Activated CD8-positive, alpha-beta memory T cell treated with anti-CD3 and anti-CD28 coated beads, Interleukin-2, amount 50 U/mL, for 48 hours (primary cell): ENCODE measurements at places on chromosomes 16 and 17.

DNA sequence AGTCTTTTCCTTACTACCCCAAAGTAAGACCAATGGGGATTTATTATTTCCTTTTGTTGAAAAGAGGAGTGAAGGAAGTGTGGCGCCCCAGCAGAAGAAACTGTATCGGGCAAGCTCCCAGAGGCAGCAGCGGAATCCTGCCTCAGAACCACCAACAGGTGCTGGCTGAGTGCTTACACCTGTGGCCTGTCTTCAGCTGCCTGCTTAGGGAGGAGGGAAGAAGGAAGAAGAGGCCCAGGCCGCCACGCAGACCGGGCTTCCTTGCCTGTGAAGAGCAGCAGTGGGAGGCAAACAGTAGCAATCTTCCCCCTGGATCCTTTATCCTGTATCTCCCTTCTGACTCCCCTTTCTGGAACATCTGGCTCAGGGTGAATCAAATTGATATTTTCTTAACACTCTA is 134.7 kb downstream of the AATF start:
- no peak for DNase-seq

DNA sequence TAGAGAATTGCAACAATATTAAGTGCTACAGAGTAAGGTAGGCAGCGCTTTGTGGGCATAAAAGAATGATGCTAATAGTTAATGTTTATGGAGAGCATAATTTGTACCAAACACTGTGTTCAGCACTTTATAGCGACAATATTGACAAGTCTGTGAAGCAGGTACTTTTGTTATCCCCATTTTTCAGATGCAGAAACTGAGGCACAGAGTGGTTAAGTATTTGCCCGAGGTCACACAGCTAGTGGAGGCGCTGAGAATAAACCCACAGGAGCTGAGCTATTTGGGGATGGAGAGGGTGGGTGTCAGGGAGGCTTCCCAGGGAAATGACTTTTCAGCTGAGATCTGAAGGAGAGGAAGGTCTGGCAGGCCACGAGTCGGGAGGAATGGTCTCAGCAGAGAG is 39.4 kb downstream of the TMEM186 start:
- no peak for DNase-seq

DNA sequence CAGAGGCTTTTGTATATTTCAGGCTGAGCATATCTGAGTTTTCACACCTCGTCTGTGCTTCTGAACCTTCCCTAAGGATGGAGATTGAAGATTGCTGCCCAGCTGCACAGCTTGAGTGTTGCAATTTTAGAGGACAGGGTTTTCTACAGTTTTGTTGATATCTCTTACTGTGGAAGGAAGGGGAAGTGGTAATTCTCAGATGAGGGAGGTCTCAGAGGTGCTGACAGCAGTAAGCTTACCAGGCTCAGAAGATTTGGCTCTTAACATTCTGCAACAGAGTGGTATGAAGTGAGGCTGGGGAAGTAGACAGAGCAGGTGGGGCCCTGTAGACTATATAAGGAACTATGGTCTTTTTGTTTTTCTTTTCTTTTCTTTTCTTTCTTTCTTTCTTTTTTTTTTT is 45.8 kb upstream of the ARHGAP17 start:
- no peak for DNase-seq

GRCh38 chr17:81387100-81388090 is 7.9 kb upstream of the BAHCC1 start:
- DNase-seq = peak; percentile 74

- DNase-seq = no peak
Observed at GRCh38 chr17:6278376-6278775, 156.5 kb downstream of the AIPL1 start.

GRCh38 chr17:34300652-34301370 is 15.3 kb downstream of the CCL11 start:
- DNase-seq = no peak

- DNase-seq = no peak
Observed at GRCh38 chr17:64386412-64387144, 4.1 kb downstream of the PECAM1 start.

DNA sequence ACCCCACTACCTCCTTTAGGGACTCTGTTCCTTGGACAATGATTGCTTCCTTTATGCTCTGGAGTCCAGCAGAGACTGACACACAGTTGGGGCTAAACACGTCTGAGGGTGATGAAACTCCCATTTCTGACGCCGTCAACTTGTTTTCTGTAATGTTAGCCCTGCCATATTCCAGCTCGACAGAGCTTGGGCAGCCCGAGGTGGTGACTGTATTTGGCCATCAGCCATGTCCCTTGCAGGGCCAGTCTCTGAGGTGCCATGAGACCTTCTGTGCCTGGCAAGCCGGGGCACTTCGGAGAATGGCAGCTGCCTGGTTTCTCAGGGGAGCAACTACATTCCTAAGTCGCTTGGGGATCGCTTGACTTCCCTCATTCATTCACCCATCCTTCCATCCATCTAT is 278.9 kb upstream of the TNRC6C start:
- DNase-seq = no peak

DNA sequence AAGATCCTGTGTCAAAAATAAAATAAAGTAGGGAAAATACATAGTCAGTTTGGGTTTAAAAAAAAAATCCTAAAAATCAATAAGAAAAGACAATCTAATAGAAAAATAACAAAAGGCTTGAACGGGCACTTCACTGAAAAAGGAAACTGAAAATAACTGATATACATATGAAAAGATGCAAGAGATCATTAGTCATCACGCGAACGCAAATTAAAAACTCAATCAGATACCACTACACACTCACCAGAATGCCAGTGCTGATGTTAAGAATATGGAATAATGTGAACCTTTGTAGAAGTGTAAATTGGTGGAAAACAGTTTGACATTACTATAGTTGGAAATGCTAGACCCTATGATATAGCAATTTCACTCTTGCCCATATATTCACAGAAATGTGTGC is 14.6 kb downstream of the GNGT2 start:
- DNase-seq = no peak

GRCh38 chr17:19345067-19345460 is 17.5 kb downstream of the B9D1 start:
- peak; percentile 43 for DNase-seq

DNA sequence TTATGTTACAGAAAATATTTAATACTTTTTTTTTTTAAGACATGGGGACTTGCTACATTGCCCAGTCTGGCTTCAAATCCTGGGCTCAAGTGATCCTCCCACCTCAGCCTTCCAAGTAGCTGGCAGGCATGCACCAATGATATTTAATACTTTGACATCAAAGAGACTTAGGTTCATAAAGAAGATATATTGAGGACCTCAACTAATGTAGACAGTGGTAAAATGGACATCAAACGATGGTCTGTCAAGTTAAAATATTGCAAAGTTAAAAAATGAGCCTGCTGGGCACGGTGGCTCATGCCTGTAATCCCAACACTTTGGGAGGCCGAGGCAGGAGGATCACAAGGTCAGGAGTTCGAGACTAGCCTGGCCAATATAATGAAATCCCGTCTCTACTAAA is 8.7 kb downstream of the TEFM start:
- no peak for DNase-seq

DNA sequence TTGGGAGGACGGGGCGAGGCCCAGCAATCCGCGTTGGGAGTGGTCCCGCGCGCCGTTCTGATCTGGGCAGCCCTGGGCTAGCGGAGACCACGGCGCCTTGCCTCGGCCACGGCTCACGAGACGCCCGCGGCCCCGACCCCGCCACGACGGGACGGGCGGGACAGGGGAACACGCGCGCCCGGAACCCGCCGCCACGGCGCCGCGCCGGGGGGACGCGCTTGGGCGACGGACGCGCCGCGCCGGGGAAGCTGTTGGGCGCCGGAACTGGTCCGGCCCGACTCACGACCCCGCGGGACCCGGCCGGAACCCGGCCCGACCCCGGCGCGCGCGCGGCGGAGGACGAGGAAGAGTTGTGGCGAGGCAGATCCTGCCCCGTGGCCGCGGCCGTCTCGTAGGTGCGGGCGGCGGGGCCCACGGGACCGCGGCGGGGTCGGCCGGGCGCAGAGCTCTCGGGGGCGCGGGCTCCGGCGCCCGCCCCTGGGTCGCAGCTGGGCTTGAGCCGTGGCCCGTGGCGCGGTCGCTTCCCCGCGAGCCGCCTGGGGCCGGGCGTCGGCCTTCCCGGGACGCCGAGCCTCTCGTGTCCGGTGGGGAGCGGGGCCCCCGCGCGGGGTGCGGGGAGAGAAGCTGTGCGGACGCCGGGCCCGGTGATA is at the start of gene ACSF3:
TSS of gene ACSF3 (plus strand) at position 251 of the 650 bp plus-strand sequence. CDS start 6,830 bp downstream, outside the sequence.
- DNase-seq = peak; percentile 92

DNA sequence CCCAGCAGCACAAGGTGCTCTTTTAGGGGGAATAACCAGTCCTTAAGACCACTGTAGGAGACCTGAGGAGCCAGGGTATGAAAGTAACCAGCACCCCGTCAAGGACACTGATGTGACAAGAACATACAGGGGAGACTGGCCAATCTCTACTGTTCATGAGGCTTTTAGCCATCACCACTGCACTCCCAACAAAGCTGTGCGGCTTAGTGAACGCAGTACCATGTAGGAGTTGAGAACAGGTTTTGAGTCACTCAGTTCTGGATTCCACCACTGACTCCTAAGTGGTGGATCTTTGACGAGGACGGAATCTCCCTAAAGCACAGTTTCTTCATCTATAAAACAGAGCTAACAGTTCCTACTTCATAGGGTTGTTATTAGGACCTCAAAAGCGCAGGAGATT is 26.8 kb downstream of the COG4 start:
- DNase-seq = no peak

GRCh38 chr16:5035909-5036227 is 2.1 kb upstream of the NAGPA start:
- DNase-seq = no peak

DNA sequence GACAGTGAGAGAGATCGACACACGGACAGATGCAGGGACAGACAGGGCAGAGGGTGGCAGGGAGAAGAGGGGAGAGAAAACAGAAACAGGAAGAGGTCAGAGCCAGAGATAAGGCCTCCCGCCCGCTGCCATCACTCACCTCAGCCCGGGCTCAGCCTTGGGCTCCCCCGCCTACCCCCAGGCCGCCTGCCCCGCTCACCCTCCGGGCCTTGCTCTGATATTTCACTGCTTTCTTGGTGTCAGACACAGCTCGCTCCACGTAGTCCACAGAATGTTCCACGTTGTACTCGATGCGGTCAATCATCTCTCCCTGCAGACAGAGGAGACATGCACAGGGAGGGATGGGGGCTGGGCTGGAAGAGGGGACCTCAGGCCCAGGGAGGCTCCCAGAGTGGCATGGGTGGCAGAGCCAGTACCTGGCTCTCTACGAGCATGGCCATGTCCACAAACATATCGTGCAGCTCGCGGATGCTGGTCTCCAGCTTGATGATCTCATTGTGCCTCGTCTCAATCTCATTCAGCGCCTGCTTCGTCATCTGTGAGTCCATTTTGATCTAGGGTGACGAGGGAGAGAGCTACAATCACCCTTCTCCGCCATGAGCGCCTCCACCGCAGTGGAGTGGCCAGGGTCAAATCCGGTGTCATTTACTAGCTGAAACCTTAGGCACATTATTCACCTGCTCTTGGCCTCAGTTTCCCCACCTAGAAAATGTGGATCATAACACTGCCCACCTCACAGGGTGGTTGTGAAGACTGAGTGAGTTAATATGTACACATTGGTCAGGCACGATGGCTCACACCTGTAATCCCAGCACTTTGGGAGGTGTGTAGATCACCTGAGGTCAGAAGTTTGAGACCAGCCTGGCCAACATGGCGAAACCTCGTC is 8.2 kb downstream of the HSD3B7 start:
- no peak for DNase-seq

- no peak for DNase-seq
Observed at GRCh38 chr17:56009795-56010651, 143.3 kb upstream of the ANKFN1 start.

GRCh38 chr17:13228225-13228624 is 210.4 kb upstream of the ELAC2 start:
- no peak for DNase-seq

DNA sequence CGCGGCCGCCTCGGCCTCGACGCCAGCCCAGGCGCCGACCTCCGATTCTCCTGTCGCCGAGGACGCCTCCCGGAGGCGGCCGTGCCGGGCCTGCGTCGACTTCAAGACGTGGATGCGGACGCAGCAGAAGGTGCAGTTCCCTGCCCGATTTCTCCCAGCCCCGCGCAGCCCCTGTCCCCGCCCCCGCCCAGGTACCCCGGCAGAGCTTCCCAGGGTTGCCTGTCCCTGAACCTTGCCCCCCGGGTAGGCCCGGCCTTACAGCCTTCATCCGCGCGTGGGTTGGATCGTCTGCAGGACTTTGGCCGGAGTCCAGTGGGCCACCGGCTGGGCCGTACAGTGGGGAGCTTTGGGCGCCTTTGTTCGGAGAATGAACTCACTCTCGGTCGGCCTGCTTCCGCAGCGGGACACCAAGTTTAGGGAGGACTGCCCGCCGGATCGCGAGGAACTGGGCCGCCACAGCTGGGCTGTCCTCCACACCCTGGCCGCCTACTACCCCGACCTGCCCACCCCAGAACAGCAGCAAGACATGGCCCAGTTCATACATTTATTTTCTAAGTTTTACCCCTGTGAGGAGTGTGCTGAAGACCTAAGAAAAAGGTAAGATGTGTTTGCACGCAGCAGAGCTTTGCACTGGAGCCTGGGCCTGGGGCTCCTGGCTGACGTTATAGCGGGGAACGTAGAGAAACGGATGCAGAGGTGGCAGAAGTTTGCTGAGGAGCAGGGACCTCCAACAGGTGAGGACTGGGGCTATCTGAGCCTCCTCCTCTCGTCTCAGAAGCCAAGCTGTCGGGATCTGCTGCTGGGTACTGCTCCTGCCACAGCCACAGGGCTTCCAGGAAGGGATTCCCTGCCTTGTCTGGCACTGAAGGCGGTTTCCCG is 593 bp downstream of the GFER start:
- DNase-seq = no peak

DNA sequence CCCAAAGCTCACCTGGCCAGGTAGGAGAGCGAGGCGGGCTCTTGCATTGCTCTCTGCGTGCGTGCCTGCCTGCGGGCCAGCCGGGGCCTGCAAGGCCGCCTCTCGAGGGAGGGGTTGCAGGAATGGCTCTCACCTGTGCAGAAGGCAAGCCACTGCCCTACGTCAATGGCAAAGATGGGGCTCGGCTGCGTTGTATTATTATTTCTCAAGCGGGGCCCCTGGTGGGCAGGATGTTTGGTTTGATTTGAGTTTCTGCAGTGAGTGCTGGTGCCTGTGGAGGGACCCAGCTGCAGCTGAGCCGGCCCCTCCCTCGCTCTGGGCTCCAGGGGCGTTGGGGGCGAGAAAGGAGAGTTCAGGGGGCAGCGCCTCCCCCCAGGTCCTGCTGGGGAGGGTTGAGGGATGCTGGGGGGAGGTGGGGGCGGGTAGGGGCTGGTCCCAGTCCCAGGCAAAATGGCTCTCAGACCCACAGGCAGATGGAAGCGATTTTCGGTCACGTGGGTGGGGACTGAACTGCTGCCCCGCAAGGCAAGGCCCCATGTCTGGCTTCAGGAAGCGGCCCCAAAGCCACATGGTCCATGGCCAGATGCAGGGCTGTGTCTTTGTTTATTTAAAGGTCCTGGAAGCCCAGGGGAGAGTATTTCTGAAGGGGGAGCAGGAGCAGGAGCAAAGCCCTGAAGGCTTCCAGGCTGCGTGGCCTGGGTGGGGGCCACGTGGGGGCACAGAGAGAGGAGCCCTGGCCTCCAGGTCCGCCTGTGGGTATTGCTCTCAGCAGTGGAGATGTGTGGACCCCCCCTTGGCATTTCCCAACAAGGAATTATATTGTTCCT is 338.8 kb downstream of the SEC14L1 start:
- DNase-seq = no peak

- DNase-seq = no peak
Observed at GRCh38 chr16:12802661-12803060, 1.0 kb downstream of the CPPED1 start.
